ENCODE measurements at places on chromosomes 3 and 15. TPM values are rescaled to one million over a fixed set of nuclear protein-coding genes. Genes with fewer than 3 reads are reported as not detected.

The CCR8 gene
- not detected for total RNA-seq

The ARHGEF26 gene
- not detected for total RNA-seq

The MUSTN1 gene
- not detected for total RNA-seq

The ELP6 gene
- 30.1 TPM for total RNA-seq
